NCI-H1694 (cell line): ENCODE measurements at places on chromosomes 12 and 14.

- DNase-seq = no peak
Observed at GRCh38 chr12:113299619-113300237, 35.2 kb downstream of the SLC8B1 start.

GRCh38 chr14:65413739-65414045 lies 1.2 kb downstream of the FUT8 start:
- no peak for DNase-seq

- no peak for DNase-seq
Observed at GRCh38 chr14:101654051-101654450, 92.8 kb downstream of the DIO3 start.

DNA sequence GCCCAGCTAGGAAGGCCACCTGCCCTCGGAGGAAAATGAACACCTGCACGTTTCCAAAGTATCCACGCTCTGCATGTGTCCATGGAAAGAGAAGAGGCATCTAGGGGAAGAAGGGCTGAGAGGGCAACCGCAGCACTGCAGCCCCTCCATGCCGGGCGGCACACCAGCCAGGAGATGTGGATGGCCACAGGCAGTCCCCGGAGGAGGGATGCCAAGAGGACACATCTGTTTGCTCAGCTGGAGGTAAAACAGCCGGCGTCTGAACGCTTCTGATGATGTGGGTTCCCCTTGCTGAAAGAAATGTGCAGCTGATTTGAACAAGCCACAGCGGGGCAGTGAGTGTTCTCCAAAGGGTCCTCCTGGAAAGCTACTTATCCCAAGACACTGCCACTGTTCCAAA lies 34.0 kb downstream of the CHGA start:
- DNase-seq = peak; percentile 42

DNA sequence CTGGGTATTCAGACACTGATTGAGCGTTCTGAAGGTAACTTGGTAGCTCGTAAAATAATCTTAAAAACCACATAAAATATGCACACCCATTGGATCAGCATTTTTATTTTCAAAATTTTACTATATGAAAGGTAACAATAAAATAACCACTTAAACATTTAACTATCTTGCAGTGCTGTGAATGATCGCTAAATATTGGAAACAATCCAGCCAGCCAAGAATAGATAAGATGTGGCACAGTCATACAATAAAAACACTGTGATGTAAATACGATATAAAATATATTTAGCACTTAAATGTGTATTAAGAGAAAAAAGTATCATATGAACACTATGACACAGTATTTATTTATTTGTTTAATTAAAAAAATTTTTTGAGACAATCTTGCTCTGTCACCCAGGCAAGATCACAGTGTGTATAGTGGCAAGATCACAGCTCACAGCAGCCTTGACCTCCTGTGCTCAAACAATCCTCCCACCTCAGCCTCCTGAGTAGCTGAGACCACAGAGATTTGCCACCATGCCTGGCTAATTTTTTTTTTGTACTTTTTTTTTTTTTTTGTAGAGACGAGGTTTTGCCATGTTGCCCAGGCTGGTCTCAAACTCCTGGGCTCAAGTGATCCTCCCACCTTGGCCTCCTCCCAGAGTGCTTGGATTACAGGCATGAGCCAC lies 39.4 kb downstream of the SDR9C7 start:
- no peak for DNase-seq

GRCh38 chr12:28235015-28235414 lies 44.8 kb downstream of the CCDC91 start:
- no peak for DNase-seq

DNA sequence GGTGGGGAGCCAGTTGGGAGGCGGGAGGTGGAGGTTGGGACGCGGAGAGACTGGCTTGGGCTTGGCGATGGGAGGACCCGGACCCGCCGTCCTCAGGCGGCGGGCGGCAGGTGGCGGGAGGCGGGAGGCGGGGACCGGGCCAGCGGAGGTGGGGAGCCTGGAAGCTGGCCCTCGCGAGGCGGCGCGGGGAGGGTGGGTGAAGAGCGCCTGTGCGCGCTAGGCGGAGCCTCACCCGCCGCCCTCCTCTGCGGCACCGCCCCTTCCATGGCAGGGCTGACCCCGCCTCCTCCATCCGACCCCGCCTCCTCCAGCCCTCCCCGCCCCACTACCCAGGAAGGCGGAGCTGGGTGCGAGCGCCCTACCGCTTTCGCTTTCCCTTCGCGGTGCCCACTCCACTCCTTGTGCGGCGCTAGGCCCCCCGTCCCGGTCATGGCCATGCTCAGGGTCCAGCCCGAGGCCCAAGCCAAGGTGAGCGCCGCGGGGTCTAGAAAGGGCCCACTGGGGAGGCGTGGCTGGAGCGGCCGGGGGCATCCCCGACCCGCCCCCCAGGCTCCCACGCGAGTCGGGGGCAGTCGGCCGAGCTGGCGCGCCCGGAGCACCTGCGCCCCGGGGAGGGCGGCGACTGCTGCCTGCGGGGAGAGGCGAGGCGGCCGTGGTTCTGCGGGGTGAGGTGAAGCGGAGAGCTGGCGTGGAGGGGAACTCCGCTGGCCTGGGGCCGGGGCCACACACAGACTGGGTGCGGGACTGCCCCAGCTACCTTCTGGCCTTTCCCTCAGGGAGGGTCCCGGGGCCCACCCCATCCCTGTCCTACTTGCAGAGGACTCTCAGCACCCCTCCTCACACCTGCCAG lies at the start of gene PSME1:
Gene PSME1, plus strand, starts transcription at position 361 of the 850 bp plus-strand sequence. Its CDS starts 69 bp downstream, at position 430.
- DNase-seq = peak; percentile 84

DNA sequence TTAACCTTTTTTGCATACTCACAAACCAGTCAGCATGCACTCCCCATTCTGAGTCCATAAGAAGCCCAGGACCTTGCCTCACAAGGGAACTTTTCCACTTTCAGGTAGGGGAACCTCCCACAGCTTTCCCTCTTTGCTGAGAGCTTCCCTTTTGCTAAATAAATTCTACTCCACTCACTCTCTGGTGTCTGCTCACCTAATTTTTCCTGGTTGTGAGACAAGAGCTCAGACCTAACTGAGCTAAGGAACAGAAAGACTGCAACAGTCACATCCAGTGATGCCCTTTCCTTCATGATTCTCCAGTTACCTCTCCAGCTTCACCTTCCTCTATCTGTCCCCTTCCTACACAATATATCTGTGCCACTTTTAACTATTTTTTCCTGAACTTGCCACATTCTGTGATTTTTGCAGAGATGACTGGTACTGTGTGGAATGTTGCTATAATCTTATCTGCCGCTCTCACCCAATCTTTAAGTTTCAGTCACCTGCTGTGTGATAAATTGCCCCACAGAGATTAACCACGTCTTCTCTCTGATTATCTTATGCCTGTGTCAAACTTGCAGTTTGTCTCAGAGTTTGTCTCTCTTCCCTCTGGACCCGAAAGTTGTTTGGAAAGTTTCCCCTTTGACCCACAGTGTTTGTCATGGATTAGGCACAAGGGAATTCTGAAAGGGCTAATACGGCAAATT lies 737.1 kb upstream of the FLRT2 start:
- no peak for DNase-seq

- no peak for DNase-seq
Observed at GRCh38 chr12:54195737-54196347, 7.1 kb upstream of the SMUG1 start.

DNA sequence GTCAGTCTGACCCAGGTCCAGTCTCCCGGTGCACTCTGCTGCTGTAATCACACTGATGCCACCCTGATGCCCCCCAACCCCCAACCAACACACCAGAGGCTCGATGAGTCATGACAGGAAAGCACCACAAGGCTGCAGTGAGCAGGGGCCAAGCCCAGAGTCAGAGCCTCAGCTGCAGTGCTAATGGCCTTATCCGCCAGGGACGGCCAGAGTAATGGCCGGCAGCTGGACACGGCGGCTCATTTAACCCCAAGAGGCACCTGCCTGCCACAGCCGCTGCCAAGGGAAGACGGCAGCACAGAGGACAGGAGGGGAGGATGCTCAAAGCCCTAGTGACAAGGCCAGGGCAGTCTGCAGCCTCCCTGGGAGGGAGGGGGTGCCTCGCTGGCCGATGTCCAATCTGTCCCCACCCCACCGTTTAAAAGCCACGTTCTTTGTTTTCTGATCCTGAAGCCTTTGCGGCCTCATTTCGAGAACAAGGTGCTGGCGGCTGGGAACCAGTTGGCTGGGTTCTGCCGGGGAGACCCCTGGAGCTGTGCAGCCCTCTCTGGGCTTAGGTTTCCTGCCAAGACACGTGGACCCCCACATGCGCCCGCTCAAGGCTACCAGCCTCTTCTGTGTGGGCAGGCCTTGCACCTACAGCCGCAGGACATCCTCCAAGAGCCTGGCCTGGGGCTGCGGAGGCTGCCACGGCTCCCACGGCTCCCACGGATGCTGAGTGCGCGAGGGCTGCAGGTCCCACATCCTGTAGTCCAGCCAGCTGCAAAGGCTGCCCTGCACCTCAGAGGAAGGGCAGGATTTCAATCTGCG lies 13.1 kb downstream of the CCDC85C start:
- no peak for DNase-seq

- no peak for DNase-seq
Observed at GRCh38 chr12:103687253-103687652, 100.2 kb downstream of the STAB2 start.

DNA sequence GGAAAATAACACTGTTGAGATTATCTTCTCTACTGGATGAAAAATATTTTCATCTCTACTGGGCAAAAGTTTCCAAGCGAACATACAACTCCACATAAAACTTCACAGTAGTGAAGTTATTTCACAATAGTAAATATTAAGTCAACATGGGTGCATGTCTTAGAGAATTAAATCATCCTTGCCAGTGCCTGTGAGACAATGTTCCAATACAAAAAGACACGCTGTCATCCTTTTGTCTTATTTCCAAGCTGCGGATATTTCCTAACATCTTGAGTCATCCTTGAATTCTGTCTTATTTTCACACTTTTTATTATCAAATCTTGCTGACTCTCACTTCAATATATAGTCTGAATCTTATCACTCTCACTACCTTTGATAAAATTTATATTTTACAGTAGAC lies 142.9 kb upstream of the KITLG start:
- DNase-seq = no peak

DNA sequence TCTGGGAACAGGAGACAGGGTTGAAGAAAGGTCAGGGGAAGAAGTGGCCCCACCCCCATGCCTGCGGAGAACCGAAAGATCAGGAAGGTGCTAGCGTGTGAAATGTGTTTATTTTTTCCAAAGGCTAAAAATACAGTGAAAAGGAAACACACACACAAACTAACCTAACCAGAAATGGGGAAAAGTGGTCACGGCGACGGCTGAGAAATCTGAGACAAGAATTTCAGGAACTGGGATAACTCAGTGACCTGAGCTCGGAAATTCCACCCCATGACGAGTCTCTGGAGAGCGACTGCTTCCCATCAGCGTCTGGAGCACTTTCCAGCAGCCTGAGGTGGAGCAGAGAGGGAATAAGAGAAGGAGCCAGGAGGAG lies 16.6 kb upstream of the RND1 start:
- no peak for DNase-seq

DNA sequence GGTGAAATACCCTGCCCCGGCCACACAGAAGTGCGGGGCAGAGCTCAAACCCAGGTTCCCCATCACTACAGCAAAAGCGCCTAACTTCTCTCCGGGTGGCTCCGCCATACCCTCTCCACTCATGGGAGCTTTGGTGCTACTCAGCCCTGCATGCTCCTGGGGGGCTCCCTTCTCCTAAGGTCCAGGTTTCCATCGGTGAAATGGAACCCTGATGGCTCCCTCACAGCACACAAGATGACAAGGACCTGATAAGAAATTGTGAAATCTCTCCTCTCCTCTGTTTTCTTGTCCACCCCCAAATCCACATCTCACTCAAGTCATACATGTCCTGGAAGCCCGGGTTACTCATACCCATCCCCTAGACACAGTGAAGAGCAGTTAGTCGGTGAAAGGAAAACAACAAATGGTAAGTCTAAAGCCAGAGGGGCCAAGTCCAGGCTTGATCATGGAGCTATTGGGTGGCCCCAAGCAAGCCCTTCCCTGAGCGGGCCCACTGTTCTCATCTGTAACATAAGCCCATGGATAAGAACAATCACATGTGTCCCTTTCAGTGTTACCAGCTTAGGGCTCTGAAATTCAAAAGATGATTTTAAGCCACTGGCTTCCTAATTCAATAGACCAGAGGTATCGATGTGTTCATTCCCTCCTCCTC lies 317.5 kb downstream of the BCL11B start:
- DNase-seq = no peak

GRCh38 chr12:62292761-62293344 lies 32.6 kb downstream of the USP15 start:
- DNase-seq = no peak

- DNase-seq = no peak
Observed at GRCh38 chr12:26279091-26279490, 83.7 kb downstream of the SSPN start.

- no peak for DNase-seq
Observed at GRCh38 chr12:111029732-111030131, 109.4 kb upstream of the MYL2 start.

DNA sequence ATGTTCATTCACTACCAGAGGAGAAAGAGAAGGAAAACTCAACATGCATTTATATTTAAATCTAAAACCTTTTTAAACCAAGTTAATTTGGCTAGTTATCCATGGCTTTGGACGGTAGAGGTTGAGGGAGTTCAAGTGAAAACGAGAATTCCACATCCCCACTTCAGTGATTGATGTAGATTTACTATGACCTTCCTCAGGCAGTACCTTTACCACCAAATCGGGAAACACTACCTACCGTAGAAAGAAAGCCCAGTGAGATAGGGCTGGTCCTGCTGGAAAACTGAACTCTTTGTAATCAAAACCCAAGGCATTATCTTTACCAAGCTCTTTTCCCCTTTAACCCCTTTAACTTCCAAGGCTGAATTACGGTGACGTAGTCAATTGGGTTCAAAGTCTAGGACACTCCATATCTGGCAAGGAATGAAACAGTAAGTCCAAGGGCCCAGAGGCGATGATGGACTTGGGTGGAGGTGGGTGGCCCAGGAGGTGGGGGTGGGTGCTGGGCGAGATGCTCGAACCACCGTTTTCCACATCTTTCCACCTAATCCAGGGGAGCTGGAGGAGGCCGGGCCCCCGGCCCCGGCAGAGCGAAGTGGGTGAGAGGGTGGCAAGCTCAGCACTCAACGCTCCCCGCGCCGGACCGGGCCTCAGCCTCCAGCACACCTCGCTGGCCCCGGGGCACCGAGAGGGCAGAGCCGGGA lies 618 bp downstream of the SEC23A start:
- DNase-seq = no peak

- DNase-seq = peak; percentile 85
Observed at GRCh38 chr14:66401449-66402095, 84.6 kb upstream of the CCDC196 start.

DNA sequence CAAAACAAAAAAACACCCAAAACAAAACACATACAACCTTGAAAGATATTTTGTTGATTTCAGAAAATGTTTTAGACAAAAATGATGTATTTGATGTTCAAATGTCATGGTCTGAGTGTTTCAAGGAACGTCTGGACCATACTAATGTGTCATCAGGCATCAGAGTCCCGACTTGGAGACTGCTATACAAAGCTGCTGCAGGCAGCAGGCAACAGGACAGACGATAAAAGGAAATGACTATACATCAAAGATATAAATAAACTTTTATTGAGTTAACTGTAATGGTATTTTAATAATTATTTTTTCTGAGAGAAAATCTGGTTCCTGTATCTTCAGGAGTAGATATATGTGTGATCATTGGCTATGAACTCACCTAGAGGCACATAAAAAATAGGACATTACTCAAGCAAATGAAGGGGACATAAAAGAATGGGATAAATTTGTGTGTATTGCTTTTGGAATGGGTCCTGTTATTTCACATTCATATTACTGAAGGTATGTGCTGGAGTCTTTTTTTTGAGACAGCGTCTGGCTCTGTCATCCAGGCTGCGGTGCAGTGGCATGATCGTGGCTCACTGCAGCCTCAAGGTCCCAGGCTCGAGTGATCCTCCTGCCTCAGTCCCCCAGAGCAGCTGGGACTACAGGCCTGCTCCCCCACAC lies 87.3 kb upstream of the HECTD1 start:
- DNase-seq = no peak
